Neural progenitor cell (in vitro differentiated cells): ENCODE measurements at places on chromosomes 1 and 21. TPM values are rescaled to one million over a fixed set of nuclear protein-coding genes. Genes with fewer than 3 reads are reported as not detected.

The DCST2 gene
- total RNA-seq: 1.8 and 2.0 TPM in 2 replicates

The ZBTB8B gene
- 4.2 and 5.6 TPM in 2 replicates for total RNA-seq

The SEC16B gene
- total RNA-seq: 0.67 and 0.74 TPM in 2 replicates

The GBP1 gene
- not detected in 2 replicates for total RNA-seq

The SIPA1L2 gene
- total RNA-seq: 19.5 and 24.8 TPM in 2 replicates

The CRP gene
- not detected in 2 replicates for total RNA-seq

The RGSL1 gene
- not detected in 2 replicates for total RNA-seq
